ENCODE measurements at places on chromosomes 7 and 10.
A peak's percentile ranks its signal among the peaks of the same experiment; 100 is the strongest.

GRCh38 chr10:124717041-124717757, 27.0 kb downstream of the FAM53B start:
- DNase-seq, result no peak

DNA sequence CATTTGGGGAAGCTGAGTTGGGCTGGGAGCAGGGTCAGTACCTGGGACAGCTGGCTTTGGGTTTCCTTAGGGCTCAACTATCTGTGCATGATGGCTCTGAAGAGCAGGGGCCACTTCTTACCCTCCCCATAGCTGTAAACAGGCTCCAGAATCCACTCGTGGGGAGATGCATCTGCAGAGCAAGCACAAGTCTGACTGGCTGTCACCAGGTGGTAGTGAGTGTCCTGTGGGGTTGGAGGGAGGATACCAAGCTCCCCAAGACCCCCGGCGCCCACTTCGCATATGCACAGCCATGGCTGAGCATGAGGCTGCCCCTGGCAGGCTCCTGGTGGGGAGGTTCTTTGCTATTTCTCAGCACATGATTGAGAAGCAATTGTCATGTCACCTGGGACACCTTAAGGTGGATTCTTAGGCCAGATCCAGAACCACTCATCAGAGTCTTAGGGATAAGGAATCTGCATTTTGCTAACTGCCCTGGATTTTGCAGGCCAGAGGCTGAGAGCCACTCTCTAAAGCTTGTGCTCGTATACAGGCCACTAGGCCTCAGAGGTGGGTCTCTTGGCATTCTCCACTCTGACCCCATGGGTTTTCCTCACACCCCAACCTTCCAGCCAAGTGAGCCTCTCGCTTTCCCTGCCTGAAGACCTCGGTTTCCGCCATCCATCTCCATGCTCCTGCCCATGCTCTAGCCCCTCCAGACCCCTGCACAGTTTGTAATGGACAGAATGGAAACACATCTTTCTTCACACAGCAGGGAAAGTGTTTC, 53.7 kb downstream of the ADCY1 start:
- DNase-seq, result no peak

GRCh38 chr10:3538656-3539531, 246.1 kb downstream of the KLF6 start:
- DNase-seq, result peak; percentile 94

DNA sequence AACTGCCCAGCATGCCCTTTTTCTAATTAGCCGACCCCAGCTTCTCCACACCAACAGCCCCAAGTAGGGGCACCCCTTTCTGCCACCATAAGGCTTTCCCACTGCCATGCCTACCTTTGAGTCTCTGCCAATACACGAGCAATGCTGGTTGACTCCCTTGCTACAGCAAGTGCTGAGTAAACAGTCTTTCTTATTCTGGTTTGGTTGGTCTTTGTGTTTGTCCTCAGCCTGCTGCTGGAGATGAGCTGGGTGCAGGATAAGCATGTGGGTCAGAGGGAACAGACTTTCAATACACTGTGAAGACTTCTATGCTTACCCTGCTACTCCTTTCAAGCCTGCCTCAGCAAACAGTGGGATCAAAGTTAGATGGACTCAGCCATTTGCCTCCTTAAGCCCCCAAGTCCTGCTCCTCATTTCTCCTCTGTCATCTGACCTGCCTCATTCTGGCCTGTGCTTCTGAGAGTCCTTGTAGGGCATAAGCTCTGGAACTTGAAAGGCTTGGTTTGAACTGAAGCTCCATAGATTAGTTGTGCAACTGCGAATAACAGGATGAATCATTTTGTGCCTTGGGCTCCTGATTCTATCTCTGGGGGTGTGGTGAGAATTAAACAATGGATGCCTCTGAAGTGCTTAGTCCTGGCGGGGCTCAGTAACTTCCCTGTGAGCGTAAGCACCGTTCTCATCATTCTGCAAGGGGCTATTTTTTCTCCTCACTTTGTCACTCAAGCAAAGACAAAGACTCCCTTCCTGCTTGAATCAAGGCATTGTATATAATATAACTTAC, 533.8 kb upstream of the DPP6 start:
- no peak for DNase-seq

DNA sequence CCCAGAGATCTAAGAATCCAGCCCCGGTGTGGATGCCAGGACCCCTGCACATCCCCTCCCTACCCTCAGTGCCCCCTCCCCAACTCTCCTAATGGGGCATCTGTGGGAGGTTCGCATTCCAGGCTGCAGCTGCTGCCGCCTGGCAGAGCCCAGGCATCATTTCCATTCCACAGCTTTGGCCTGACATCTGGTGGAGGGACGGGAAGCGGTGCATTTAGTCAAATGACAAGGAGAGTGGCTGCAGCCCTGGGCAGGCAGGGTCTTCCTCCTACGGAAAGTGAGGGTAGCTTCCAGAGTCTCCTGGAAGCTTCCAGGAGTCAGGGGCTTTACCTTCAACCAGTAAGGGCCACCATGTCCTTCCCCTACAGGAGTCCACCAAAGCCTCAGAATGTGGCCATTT, 30.8 kb downstream of the PRLHR start:
- DNase-seq, result no peak

GRCh38 chr7:131010029-131010716, 276.2 kb upstream of the KLF14 start:
- no peak for DNase-seq

DNA sequence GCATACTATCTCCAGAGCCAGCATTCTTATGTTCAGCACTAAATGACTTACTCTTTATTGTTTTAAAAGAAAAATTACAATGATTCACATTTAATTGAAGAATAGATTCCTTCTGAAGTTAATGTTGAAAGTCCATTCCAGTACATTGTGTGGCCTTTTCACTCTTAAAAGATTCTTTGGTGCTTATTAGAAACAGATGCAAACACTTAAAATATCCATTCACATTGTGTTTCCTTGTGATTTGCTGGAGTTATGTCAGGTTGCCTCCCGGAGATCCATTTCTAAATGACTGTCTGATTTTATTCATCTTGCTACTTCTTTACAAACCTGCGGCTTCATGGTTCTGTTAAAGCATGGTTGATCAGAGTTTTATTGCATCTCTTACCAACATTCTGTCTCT, 152.8 kb downstream of the FOXP2 start:
- no peak for DNase-seq

DNA sequence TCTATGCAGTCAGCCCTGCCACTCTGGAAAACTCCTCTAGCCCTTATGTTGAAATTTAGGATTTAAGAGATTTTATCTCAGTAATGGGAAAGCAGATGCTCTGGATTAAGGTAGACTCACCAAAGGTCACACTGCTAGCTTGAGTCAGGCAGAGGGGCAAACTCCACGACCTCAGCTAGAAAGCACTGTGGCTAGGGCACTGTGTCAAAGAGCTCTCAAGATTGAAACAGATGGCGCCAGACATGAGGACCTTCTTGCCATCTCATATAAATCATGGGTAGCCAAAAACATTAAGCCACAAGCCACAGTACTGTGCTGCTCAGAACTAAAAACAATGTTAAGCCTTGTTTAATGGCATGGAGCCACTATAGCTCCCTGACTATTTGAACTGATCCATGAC, 188.7 kb downstream of the DNAJC1 start:
- DNase-seq, result no peak
